ENCODE measurements at places on chromosomes 13 and 19.

- peak; percentile 10 for DNase-seq
Measured at GRCh38 chr19:55305491-55305890, 19.6 kb downstream of the TMEM150B start.

- DNase-seq, result no peak
Measured at GRCh38 chr13:59809564-59809963, 354.2 kb downstream of the DIAPH3 start.

GRCh38 chr19:19587771-19588170, 30.7 kb downstream of the PBX4 start:
- DNase-seq, result no peak

- DNase-seq, result peak; percentile 69
Measured at GRCh38 chr19:29666578-29667386, 1.5 kb downstream of the PLEKHF1 start.

GRCh38 chr19:5621945-5622464, 571 bp downstream of the SAFB2 start:
- no peak for DNase-seq

- DNase-seq, result no peak
Measured at GRCh38 chr13:30303269-30303668, 4.1 kb downstream of the KATNAL1 start.

- DNase-seq, result no peak
Measured at GRCh38 chr13:86135856-86136255, 336.6 kb upstream of the SLITRK6 start.

GRCh38 chr13:100039740-100040139, 49.2 kb upstream of the PCCA start:
- peak; percentile 25 for DNase-seq

DNA sequence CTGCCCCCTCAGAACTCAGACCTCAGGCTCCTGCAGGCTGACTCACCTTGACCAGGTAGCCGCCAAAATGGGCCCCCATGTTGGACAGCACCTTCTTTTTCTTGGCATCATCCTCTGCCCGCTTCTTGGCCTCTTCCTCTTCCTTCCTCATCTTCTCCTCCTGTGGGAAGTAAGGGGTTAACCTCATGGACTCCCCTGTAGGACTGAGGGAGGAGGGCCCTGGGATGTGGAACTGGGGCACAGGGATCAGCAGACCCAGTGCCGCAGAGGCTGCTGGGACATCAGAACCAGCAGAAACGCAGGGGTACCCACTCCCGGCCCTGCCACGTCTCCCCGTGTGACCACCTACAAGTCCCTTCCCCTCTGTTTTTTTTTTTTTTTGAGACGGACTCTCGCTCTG, 11.1 kb downstream of the TNNT1 start:
- no peak for DNase-seq

DNA sequence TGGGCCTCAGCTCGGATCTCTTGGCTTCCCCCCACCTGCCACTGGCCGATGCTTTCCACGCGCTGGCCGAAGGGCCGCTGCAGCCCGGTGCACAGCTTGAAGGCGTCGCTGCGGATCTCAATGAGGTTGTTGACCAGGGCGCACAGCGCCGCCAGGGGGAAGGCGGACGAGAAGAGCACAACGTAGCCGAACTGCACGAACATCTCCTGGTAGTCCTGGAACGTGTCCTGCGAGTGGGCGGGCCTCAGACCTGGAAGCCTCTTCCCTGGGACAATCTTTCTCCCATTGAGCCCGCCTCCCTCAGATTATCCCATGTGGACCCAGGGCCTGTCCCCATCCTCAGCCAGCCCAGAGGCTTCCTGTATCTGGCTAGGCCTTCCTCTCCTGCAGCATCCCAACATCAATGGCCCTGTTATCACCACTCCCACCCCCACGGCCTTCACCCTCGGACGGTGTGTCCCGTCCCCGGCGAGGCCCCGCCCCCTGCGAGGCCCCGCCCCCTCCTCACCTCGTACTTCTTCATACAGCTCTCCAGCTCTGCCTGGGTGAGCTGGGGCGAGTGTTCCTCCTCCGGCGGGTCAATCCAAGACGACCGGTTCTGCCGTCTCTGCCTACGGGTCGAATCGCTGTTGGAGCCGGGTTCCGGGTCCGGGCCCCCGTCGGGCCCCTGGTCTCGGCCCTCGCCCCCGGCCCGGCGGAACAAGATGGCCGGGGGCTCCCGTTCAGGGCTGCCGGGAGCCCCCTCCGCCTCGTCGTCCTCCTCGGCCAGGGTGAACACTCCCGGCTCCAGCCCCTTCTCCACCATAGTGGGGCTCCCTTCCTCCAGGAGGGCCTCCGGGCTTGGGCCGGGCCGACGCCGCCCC, 6.8 kb downstream of the ANO8 start:
- DNase-seq, result no peak

GRCh38 chr19:46788262-46788967, at the start of gene SLC1A5:
TSS of gene SLC1A5 (minus strand) at chr19:46788594. CDS start at chr19:46787965, 629 bp downstream.
- peak; percentile 98 for DNase-seq

DNA sequence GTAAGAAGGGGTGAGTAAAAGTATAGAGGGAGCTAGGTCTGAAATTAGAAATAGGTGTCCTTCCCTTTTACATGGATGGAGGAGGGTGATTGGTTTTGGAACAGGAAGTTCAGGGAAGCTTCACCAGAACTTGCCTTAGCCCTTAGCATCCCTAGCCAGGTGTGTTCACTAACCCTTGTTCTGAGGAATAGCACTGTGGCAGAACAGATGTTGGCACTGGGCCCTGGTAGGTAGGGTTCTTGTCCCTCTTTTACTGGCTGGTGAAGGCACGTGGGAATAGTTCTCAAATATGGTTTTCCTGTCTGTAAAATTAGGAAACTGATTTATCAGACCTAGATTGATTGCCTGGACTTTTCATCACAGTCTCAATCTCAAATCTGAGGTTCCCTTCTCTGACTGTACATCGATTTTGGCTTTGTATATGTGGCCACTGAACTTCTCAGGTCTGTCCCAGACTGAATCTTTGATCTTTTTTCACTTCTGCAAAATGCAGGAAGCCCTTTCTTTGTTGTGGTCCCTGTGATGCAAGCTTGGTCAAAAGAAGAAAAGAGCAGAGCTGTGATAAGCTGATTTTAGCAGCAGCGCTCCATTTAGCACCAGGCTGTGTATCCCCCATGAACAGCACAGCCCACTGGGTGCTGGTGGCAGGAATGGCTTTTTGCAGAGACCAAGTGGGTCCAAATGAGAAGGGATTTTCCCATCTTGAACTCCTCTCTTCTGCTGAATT, 86.2 kb upstream of the HTR2A start:
- no peak for DNase-seq

DNA sequence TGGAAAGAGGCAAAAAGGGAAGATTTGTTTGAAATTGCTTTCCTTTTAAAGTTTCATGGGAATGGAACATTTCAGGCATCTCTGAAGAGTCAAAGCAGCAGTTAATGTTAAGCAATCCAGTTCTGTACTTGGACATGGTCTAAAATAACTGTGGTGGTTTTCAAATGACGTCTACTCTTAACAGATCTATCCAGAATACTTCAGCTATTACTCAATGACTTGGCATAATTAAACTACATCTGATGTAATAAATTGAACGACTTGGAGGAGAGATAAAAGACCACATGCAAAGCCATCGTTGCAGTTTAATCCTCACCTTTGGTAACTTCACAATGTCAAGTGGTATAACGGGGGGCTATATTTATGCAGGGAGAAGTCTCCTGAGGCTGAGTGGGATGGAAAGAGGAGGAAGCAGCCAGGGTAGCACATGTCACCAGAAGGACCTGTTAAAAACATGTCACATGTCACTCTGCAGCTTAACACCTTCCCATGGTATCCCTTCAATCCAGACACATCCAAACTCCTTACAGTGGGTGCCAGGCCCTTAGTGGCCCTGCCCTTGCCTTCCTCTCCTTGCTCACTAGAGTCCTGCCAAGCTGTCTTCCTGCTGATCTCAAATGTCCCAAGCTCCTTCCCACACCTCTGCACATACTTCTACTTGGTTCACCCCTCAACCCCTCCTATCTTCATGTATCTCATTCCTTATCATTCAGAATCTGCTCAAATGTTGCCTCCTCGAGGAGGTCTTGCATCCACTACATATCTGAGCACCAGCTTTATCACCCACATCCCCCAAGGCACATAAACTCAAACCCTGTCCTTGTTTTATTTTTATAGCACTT, 327.8 kb downstream of the SUCLA2 start:
- peak; percentile 94 for DNase-seq

DNA sequence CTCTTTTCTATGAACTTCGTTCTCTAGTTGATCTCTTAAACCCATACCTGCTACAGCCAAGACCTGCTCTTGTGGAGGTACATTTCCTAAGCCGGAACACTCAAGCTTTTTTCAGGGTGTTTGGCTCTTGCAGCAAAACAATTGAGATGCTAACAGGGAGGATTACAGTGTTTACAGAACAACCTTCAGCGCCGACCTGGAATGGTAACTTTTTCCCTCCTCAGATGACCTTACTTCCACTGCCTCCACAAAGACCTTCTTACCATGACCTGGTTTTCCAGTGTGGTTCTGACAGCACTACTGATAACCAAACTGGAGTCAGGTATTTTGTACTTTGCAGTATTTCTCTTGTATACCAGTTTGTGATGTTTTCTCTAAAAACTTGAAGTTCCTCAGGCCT, 506 bp downstream of the KCNRG start:
- DNase-seq, result no peak

- DNase-seq, result peak; percentile 59
Measured at GRCh38 chr19:15177269-15178116, 23.3 kb downstream of the NOTCH3 start.

DNA sequence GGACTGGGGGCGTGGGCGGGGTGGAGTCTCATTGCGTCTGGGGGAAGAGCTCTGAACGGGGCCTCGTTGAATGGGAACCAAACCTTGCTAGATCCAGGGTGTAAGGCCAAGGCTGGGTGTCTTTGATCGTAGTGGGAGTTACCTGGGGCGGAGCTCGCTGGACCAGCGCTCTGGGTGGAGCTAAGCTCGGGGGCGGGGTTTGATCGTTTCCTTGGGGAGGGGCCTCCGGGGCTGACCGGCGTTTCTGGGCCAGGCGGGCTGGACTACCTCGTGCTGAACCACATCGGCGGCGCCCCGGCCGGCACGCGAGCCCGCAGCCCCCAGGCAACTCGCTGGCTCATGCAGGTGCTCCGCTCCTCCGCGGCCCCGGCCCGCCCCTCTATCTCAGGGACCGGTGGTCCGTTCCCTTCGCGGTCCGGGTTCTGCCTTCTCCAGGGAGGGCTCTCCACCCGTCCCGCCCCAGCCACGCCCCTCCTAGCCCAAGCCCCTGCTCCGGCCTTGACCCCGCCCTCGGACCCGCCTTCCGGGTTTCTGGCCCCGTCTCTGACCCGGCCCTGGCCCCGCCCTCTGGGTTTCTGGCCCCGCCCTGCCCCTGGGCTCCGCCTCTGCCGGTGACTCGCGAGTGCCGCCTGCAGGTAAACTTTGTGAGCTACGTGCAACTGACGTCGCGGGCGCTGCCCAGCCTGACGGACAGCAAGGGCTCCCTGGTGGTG, 3.3 kb upstream of the RPL36 start:
- peak; percentile 90 for DNase-seq

GRCh38 chr19:40023969-40024368, 27.1 kb downstream of the ZNF546 start:
- DNase-seq, result no peak

DNA sequence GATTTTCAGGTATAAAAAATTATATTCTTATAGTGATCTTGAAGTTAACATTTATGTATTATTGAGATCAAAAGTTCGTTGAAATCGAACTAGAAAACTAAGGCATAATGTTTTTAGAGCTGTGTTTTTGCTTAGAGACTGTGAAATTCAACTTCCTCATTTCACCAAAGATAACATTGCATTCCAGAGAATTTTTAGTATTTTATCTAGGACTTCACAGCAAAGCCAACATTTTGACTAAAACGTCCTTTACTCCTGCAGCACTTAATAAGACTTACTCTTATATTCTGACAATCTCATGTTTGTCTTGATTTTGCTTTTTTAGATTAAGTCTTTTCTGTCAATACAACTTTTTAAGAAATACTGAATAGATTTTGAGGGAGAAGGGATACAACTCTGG, 4.7 kb downstream of the KCTD4 start:
- no peak for DNase-seq

- no peak for DNase-seq
Measured at GRCh38 chr19:8387688-8388611, 2.2 kb upstream of the RAB11B start.

DNA sequence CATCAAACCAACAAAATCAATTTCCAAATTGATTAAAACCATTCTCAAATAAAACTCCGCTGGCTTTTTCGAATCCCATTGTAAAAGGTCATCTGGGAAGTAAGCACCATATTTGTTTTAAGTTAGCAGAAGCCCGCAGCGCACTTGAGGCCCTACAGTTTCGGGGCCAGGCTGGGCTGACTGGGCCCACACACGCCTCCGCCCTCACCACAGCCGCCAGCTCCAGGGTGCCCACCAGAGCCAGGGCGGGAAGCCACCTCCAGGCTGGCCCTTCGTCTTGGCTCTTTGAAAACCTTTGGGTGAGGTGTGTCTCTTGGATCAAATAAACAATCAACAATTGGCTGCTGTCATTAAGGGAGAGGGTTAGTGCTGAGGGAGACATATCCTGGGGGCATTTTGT, 133.3 kb downstream of the SOX1 start:
- DNase-seq, result no peak

DNA sequence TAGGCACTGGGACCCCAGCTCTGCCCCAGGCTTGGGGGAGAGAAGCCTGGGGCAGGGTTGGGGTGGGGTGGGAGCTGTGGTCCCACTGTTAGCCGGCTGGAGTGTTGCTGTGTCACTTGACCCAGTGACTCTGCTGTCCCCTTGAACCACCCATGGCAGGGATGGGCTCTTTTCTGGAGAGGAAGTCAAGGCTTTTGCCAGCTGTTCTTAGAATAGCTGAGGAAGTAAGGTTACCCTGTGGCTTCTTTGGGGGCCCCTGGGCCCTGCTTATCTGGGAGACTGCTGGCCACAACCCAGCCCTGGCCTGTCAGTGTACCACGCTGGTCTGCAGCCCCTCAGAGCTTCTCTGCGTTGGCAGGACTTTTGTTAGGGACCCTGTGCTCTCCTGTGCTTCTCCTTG, 9.1 kb downstream of the PNPLA6 start:
- no peak for DNase-seq

DNA sequence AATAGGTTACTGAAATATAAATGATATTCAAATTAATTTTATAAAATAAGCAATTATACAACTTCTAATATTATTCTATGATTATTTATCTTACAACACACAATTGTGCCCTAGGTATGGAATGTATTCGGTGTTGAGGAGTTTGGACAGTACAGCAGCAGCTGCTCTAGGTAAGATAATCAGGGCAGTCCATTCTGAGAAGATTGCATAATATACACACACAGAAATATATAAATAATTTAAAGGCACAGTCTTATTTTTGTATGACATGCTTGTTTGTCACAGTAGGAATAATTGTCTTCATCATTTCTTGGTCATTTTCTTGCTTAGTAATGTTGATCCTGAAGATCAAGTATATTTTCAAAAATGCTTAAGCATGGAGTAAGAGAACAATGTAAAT, 849.4 kb upstream of the MIR17HG start:
- DNase-seq, result no peak

DNA sequence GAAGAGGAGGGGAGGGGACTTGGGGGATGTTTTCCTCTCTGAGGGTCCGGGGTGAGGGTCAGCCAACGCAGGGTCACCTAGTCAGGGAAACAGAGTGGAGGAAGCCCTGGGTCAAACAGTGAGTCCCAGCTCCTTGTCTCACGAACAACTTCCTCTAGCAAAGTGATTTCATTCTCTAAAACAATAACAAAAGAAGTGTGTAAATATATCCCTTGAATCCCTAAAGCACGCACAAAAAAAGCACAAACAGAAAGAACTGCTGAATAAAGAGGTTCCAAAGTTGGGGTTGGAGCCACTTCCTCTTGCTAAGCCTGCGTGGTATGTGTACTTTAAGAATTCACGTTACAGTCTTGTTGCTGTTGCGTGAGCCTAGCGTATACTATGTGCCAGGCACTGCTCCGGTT, 1.5 kb upstream of the C5AR2 start:
- no peak for DNase-seq

- peak; percentile 82 for DNase-seq
Measured at GRCh38 chr13:43848001-43848649, 31.4 kb downstream of the CCDC122 start.

Data from fibroblast of upper back skin (primary cell).